ENCODE measurements at places on chromosomes 1 and 21.

DNA sequence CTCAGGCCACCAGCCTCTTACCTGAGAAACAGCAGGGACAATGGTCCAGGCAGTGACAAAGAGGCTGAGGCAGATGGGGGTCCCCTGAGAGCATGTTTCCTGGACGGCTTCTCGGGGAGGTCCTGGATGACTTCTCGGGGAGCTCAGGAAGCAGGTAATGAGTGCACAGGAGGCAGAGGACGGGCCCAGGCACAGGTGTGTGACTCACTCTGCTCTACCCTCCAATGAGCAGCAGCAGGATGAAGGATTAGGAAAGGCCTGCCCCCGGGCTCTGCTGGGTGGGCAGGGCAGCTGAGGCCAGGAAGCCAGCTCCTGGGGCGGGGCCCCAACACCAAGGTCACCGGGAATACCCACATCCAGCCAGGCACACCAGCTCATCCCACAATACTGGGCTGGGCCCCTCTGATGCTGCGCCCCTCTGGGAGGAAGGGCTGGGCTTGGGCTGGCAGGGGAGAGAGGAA, 17.2 kb upstream of the PTAFR start:
- H3K4me3 ChIP-seq = no peak overlapping the region
- peaks cover 9% of the 10 kb centered on the region for H3K36me3 ChIP-seq
- no peaks in the 10 kb centered on the region for H3K4me1 ChIP-seq
- H3K27me3 ChIP-seq = no peaks in the 10 kb centered on the region
- H3K27ac ChIP-seq = no peak overlapping the region

DNA sequence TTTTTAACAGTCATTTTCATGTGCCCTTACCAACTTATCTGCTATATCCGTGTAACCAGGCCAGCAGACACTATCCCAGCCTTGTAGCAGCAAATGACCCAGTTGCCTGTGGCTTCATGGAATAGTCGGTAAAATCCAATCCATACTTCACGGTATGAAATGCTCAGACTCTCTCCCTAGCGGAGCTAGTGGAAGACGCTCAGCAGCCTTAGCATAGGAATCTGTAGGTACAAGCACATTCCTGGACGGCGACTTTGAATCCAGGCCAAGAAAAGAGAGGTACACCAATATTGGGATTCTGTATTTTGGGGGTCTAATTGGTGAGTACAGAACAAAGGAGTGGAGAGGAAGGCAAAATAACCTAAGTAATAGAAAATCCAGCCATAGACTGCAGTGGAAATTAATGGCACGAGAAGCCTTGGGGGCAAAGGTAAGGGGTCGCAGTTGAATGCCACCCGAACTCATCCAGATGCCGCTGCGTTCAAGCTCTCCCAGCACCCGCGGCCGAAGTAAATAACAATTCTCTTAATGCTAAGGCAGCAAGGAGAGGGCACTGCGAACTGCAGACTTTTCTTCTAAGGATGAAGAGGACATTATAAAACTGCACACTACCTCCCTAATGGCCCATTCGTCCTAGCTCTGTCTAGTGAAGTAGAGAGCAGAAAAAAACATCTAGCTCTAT, 17.7 kb upstream of the TBX15 start:
- no peaks in the 10 kb centered on the region for H3K36me3 ChIP-seq
- H3K27ac ChIP-seq = no peak overlapping the region
- H3K4me1 ChIP-seq = no peaks in the 10 kb centered on the region
- no peak overlapping the region for H3K4me3 ChIP-seq

GRCh38 chr1:215651867-215652266, 84.8 kb downstream of the KCTD3 start:
- no peaks in the 10 kb centered on the region for H3K36me3 ChIP-seq
- no peak overlapping the region for H3K4me3 ChIP-seq
- H3K27me3 ChIP-seq = no peaks in the 10 kb centered on the region
- no peak overlapping the region for H3K27ac ChIP-seq
- H3K4me1 ChIP-seq = no peaks in the 10 kb centered on the region

GRCh38 chr1:12184008-12184681, 17.4 kb downstream of the TNFRSF1B start:
- H3K4me1 ChIP-seq = peaks cover 6% of the 10 kb centered on the region
- peaks cover 6% of the 10 kb centered on the region for H3K27me3 ChIP-seq
- no peaks in the 10 kb centered on the region for H3K36me3 ChIP-seq
- H3K27ac ChIP-seq = no peak overlapping the region
- no peak overlapping the region for H3K4me3 ChIP-seq
- DNase-seq = no peak

- H3K27ac ChIP-seq = no peak overlapping the region
- no peak for DNase-seq
- no peaks in the 10 kb centered on the region for H3K4me1 ChIP-seq
- H3K27me3 ChIP-seq = no peaks in the 10 kb centered on the region
- no peak overlapping the region for H3K4me3 ChIP-seq
- peaks cover 30% of the 10 kb centered on the region for H3K36me3 ChIP-seq
Observed at GRCh38 chr1:39538531-39539251, 37.9 kb downstream of the PABPC4 start.

DNA sequence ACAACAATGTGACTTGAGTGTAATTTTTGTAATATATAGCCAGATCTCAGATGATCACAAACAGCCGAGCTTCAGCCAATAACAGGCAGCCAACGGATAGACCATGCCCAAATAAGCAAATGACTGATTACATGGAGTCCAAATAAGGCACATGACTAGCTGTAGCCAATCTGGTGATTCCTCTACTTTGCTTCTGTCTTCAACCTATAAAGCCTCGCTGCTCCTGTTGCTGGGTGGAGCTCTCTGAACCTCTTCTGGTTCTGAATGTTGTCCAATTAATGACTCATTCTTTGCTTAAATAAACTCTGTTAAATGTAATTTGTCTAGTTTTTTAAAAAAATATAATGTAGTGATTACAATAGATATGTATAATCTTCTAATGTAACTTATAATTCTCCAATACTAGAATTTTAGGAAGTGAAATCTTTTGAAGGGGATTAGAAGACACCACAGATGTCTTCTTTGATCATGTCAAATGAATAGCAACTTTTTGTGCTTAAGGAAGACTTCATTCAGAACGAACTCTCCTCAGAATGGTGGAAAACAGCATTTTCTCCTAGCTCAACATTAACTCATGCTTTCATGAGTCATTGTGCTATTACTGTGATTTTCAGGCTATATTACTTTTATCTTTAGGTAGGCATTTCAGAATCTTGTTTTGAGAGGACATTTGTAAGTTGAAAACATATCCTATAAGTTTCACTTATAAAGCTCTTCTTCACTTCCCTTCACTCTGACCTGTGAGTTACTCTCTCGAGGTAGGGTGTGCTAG, 857.8 kb upstream of the B3GALT2 start:
- DNase-seq = no peak
- no peaks in the 10 kb centered on the region for H3K36me3 ChIP-seq
- no peaks in the 10 kb centered on the region for H3K4me1 ChIP-seq
- no peaks in the 10 kb centered on the region for H3K27me3 ChIP-seq
- H3K4me3 ChIP-seq = no peak overlapping the region

DNA sequence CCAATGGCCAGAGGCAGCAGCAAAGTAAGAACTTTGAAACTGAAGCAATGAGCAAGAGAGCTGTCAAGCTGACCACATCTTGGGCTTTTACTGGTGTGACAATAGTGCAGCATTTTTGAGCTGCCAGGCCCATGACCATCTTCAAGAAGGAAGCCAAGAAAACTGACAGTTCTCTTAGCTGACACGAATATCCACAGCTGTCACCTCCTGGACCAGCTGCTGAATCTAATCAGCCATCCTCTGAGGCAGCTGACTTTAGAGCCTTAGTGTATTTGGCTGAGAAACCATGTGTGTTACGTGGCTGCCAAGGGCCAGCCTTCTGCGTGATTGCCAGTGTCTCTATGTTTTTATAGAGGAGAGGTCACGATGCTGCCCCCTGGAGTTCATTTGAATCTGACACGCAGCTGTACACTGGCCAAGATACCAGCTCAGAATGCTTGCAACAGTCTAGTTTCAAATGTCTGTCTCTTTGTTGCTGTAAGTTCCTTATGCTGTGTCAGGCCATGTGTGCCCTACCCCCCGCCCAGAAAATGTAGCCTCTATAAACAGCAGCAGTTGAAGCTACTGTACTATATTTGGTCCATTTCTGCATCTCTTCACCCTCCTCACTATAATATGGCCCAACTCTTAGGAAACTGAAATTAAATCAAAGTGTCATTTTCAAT, 39.7 kb downstream of the PALMD start:
- DNase-seq = peak; percentile 59
- no peak overlapping the region for H3K27ac ChIP-seq
- H3K36me3 ChIP-seq = no peaks in the 10 kb centered on the region
- H3K27me3 ChIP-seq = no peaks in the 10 kb centered on the region
- no peak overlapping the region for H3K4me3 ChIP-seq
- H3K4me1 ChIP-seq = no peaks in the 10 kb centered on the region

DNA sequence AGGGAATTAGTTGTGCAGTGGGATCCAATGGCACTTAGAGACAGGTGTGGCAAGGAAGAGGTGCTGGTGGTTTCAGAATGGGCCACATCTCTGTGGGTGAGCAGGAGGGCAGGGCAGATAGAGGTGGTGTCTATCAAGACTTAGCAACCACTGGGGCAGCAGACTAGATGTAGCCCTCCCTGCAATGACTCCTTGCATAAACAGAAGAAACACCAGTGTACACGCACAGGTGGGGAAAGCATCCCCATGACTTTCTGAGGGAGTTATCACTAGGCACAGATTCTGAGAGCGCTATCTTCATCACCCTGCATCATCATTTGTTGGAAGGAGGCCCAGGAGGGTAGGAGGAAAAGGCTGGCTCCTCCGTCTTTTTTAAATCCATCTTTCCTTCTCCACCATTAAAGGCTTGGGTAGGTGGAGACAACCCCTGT, 58.4 kb downstream of the PLXNA2 start:
- no peak overlapping the region for H3K27ac ChIP-seq
- no peaks in the 10 kb centered on the region for H3K4me1 ChIP-seq
- no peak for DNase-seq
- peaks cover 42% of the 10 kb centered on the region for H3K27me3 ChIP-seq
- H3K4me3 ChIP-seq = no peak overlapping the region

DNA sequence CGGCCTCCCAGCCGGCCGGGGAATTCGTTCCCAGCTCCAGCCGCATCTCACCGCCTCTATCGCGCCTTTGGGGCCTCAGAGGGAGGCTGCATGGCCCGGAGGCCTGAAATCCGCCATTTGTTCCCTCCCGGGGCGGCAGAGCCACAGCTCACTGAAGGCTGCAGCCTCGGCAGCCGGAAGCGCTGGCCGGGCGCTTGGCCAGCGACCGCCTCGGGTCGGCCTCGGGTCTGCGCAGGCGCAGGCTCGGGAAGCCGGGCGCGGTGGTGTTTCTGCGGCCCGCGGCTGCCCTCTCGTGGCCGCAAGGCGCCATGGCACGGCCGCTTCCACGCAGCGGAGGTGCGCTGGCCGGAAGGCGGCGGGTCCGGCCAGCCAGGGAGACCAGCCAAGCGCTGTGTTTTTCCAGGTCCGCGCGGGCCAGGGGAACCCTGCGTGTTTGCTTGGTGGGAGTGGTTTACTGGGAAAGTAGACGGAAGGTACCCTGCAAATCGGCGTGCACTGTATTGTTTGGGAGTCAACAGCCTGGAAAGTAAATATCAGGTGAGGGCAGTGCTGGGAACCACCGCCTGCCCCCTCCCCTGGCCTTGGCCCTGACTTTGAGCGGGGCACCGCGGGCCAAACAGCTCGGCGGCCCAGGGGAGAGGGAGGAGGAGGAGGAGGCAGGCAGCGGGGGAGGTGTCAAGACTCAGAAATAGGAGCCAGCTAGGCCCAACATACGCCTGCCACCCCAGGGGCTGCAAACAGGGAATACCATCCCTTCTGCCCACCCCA, 52.7 kb upstream of the CD34 start:
- H3K27ac ChIP-seq = peak overlapping the region; percentile 69
- H3K36me3 ChIP-seq = no peaks in the 10 kb centered on the region
- no peak overlapping the region for H3K4me3 ChIP-seq
- peaks cover 3% of the 10 kb centered on the region for H3K27me3 ChIP-seq
- peaks cover 16% of the 10 kb centered on the region for H3K4me1 ChIP-seq

- H3K27ac ChIP-seq = no peak overlapping the region
- H3K36me3 ChIP-seq = peaks cover 4% of the 10 kb centered on the region
- H3K4me3 ChIP-seq = no peak overlapping the region
Observed at GRCh38 chr1:40183055-40183710, 22.0 kb downstream of the RLF start.

- no peaks in the 10 kb centered on the region for H3K27me3 ChIP-seq
- no peak overlapping the region for H3K4me3 ChIP-seq
- H3K27ac ChIP-seq = no peak overlapping the region
- DNase-seq = no peak
Observed at GRCh38 chr1:217881607-217882332, 250.6 kb downstream of the SPATA17 start.

DNA sequence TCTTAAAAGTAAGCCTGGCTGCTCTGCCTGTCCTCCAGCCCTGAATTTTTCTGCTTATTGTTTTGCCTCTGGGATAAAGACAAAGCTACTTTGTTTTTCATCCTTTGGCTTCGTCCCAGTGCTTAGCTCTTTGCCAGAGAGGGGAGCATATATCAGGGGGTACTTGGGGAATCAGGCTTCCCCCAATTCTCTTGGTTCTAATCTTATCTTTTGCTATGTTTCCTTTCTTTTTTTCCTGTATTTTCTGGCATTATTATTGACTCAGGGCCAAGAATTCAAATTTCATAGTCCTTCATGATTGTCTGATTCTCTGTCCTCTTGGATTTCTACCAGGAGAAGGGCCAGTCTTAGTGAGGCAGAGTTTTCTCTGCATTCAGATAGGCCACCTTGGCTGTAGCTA, 51.2 kb downstream of the GIPC2 start:
- H3K36me3 ChIP-seq = no peaks in the 10 kb centered on the region
- no peak overlapping the region for H3K4me3 ChIP-seq
- DNase-seq = no peak
- H3K4me1 ChIP-seq = no peaks in the 10 kb centered on the region
- H3K27me3 ChIP-seq = peaks cover 3% of the 10 kb centered on the region
- H3K27ac ChIP-seq = no peak overlapping the region

- peak; percentile 64 for DNase-seq
- H3K27ac ChIP-seq = no peak overlapping the region
- peaks cover 8% of the 10 kb centered on the region for H3K4me1 ChIP-seq
Observed at GRCh38 chr21:46184625-46185555, 631 bp upstream of the SPATC1L start.

DNA sequence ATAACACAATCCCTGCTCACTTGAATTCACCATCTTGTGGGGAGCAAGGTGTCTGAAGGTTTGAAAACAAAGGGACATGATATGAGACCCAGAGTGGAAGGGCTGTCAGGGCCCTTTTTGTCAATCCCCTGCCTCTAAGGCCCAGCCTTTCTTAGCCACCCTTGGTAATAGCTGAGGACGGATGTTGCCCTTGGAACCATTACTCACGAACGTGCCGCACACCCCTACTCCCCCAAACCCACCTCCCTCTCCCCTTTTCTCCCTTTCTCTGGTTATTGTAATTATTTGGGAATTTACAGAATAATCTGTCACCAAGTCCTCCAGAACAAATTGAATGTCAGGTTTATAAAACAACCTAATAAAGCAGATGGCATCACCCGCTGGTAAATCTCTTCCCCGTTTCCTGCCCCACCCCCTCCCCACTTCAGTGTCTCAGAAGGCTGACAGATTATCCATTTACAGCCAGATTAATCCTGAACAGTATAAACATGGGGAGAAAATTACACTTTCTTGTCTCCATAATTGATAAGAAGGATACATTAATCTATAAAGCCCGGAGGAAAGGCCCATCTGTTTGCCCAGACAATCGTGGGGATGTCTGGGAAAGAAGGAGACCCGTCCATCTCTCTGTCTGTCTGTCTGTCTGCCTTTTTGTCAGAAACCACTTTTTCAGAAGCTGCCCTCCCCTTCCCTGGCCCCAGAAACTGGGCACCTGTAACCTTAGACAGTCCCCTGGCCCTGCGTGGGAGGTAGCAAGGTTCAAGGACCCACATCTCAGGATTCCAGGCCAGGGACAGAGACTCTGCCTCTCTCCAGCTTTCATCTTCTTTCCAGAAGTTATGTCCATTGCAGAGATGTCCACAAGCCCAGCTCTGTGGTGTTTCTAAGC, 60.6 kb upstream of the CD34 start:
- H3K4me1 ChIP-seq = no peaks in the 10 kb centered on the region
- no peaks in the 10 kb centered on the region for H3K36me3 ChIP-seq
- DNase-seq = no peak

Measured in DND-41 (cell line).